ENCODE measurements at places on chromosomes 11 and 22. TPM values are rescaled to one million over a fixed set of nuclear protein-coding genes. Genes with fewer than 3 reads are reported as not detected.

DNA sequence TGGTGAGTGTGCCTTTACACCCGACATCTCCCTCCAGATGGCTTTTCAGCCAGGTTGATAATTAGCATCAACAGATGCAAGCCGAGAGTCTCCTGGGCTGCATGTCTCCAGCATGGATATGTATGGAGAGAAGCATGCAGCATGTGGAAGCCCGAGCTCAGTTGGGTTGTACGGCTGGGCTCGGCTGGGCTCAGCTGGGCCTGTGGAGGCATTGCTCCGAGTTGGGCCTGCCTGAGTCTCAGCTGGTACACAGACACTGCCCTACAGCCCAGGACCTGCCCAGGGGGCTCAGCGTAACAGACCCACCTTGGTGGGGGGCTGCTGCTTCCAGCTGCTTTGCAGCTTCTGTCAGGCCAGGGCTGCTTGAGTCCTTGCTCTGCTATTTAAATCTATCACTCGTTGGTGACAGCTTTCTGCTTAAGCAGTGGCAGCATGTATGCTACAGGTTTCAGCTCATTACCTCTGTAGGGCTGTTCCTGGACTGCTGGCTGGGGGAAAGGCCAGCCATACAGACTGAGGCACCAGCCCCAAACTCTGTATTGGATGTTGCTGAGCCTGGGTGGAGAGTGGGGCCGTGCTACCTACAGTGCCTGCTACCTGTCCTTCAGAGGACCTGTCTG is 115.5 kb downstream of the TEAD1 start:
- no peak for DNase-seq

- DNase-seq: peak; percentile 77
Observed at GRCh38 chr11:67354075-67355022, 1.0 kb upstream of the POLD4 start.

DNA sequence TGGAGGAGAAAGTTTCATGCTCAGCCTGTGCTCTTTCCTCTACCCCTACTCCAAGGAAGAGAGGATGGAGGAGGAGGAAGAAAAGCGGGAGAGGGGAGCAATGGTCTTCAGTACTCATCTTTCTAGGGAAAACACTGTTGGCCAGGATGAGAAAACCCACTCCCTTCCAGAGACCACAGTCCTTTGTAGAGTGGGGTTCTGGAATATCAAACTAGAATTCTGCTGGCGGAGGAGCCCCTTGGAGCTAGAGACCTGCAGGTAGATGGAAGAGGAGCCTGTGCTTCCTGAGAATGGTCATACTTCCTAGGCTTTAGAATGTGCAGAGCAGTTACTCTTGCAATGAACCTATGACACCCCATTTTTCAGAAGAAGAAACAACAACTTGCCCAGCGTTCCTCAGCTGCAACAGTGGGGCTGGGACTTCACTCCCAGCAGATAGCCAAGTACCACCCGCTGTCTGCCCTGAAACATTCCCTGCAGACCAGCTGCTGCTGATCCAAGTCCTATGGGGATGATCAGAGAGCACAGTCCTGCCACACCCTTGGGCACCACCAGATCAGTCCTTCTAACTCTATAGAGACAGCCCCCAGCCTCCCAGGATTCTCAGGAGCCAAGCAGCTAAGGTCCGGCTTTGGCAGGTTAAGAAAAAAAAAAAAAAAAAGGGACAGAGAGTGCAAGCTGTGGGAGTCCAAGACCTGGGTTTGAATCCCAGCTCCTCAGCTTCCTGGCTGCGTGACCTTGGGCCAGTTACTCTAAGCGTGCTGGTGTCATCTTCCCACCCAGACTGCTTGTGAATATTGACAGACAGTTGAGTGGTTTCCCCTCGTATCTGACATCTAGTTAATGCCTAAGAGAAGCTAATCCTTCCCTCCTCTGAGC is 664 bp downstream of the PTGDR2 start:
- DNase-seq: no peak

GRCh38 chr11:5690216-5690615 is 626 bp downstream of the TRIM22 start:
- no peak for DNase-seq

The BTBD18 gene
- not detected for total RNA-seq

The TECTA gene
- total RNA-seq: 0.92 TPM

The TMEM184B gene
- 108 TPM for total RNA-seq

The UPK3A gene
- 0.40 TPM for total RNA-seq

The MS4A15 gene
- total RNA-seq: not detected

The ALG8 gene
- 33.3 TPM for total RNA-seq

The OR52A1 gene
- total RNA-seq: not detected

Data from mucosa of gallbladder (tissue), 1 donor.